ENCODE measurements at places on chromosomes 2 and 18.
A peak's percentile ranks its signal among the peaks of the same experiment; 100 is the strongest.

GRCh38 chr2:239498981-239499634 is 98.3 kb upstream of the HDAC4 start:
- DNase-seq = no peak
- H3K27ac ChIP-seq = no peak overlapping the region
- H3K36me3 ChIP-seq = no peaks in the 10 kb centered on the region
- H3K27me3 ChIP-seq = peaks cover 2% of the 10 kb centered on the region

- H3K4me3 ChIP-seq = no peak overlapping the region
- H3K27ac ChIP-seq = no peak overlapping the region
- H3K27me3 ChIP-seq = no peaks in the 10 kb centered on the region
Measured at GRCh38 chr18:34594266-34594665, 115.8 kb upstream of the DTNA start.

GRCh38 chr2:220966636-220967035 is 605.5 kb downstream of the EPHA4 start:
- H3K27me3 ChIP-seq = no peaks in the 10 kb centered on the region
- no peaks in the 10 kb centered on the region for H3K4me1 ChIP-seq
- no peaks in the 10 kb centered on the region for H3K36me3 ChIP-seq
- no peak for DNase-seq
- H3K27ac ChIP-seq = no peak overlapping the region

DNA sequence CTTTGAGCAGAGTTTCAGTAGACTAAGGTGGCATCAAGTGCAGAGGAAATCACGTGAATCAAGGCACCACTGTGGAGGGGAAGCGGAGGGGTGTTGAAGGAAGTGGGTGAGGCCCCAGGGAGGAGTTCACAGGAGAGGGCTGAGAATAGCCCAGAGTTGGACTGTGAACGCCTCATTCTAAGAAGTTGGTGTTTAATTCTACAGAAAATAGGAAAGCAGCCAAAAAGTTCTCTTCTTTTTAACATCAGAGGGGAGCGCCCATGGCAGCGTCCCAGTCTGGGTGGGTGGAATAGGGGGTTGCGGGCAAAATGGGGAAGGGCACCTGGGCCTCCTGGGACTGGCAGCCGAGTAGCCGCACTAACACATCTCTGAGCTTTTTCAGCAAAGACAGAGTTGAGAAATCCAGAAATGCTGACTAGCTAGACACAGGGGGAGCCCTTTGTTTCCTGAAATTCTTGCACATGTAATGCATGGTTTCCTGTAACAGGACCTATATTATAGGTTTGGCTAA is 97.0 kb downstream of the NEB start:
- H3K27ac ChIP-seq = no peak overlapping the region
- 0 out of 2 replicates have a peak, but pooled peaks cover 2% of the 10 kb centered on the region for H3K4me1 ChIP-seq
- no peak for DNase-seq
- no peak overlapping the region for H3K4me3 ChIP-seq
- H3K36me3 ChIP-seq = no peaks in the 10 kb centered on the region

GRCh38 chr2:238286095-238286494 is 2.3 kb downstream of the PER2 start:
- H3K4me3 ChIP-seq = no peak overlapping the region
- H3K27ac ChIP-seq = peak overlapping the region; percentile 89
- H3K36me3 ChIP-seq = no peaks in the 10 kb centered on the region

DNA sequence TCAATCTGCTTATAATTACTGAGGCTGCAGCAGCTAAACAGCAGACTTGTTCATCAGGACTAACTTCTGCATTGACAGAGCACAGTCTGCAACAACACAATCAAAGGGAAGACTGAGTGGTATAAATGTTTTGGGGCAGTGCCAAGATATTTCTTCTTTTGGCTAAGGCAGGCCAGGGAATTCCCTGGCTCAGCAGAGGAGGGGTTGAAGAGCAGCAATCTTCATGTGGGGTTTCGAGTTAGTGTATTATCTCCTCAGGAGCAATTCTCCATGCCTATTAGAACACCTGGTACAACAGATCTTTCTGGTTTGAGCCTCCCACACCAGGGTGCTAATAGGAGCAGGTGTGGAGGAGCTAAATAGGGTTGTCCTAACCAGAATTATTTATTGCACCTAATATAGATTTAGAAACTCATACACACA is 103.0 kb upstream of the STK17B start:
- no peak for DNase-seq
- H3K4me3 ChIP-seq = no peak overlapping the region
- no peaks in the 10 kb centered on the region for H3K36me3 ChIP-seq
- H3K4me1 ChIP-seq = peaks cover 6% of the 10 kb centered on the region

- peaks cover 4% of the 10 kb centered on the region for H3K27me3 ChIP-seq
- H3K36me3 ChIP-seq = no peaks in the 10 kb centered on the region
- DNase-seq = no peak
- H3K27ac ChIP-seq = no peak overlapping the region
Measured at GRCh38 chr2:84861539-84861938, 19.3 kb downstream of the TRABD2A start.

- no peak overlapping the region for H3K4me3 ChIP-seq
- no peaks in the 10 kb centered on the region for H3K36me3 ChIP-seq
- H3K27me3 ChIP-seq = no peaks in the 10 kb centered on the region
- DNase-seq = peak; percentile 32
- H3K27ac ChIP-seq = no peak overlapping the region
Measured at GRCh38 chr18:68177807-68178702, 536.9 kb downstream of the TMX3 start.

GRCh38 chr18:50558157-50558556 is 1.7 kb upstream of the MAPK4 start:
- DNase-seq = no peak
- H3K36me3 ChIP-seq = no peaks in the 10 kb centered on the region
- H3K4me3 ChIP-seq = no peak overlapping the region
- no peaks in the 10 kb centered on the region for H3K4me1 ChIP-seq
- no peak overlapping the region for H3K27ac ChIP-seq
